T47D (cell line): ENCODE measurements at places on chromosomes 3 and 15.

DNA sequence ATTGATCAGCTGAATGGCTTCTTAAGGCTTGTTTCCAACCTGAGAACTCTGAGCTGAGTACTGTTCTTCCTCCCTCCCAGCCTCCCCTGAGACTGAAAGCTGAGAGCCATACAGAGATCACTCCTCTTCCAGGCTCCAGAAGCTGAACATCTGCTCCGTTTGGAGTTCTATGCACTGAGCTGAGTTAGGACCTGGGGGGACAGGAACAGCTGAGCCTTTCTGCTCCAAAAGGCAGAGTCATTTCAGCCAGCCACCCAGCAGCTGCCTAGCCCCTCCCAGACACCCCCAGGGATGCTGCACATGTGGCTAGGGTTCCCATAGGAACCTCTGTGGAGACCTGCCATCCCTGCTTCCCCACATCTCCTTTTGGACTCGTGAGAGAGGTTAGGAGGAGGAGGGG, 64.2 kb upstream of the GLCE start:
- no peak for DNase-seq

GRCh38 chr15:101504373-101504772, 14.9 kb upstream of the PCSK6 start:
- no peak for DNase-seq

DNA sequence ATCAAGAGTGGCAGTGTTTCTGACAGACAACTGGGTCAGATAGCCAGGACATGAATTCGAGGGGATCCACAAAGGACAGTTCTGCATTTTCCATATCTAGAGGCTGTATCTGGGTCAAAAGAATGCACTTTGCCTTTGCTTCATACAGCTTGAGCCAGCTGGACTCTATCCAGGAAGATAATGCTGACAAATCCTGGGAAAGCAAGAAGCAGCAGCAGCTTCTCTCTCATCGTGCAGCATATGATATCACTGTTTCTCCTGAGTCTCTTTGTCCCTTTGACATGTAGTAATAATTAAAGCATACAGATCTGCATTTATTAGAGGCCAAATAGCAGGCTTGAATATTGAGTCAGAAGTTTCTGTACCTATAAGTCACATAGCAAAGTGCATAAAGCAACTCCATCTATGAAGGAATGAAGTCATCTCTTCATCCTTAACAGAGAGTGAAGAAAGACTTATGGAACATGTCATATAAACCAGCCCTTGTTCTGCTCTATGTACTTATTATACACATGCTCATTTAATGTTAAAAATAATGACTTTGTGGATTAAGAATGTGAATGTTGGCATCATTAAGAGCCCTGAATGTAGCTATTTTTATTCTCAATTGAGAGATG, 236.8 kb upstream of the GBE1 start:
- DNase-seq: no peak

- DNase-seq: no peak
Measured at GRCh38 chr3:182182531-182182968, 470.8 kb downstream of the SOX2 start.
